ENCODE measurements at places on chromosomes 11 and 22. TPM values are rescaled to one million over a fixed set of nuclear protein-coding genes. Genes with fewer than 3 reads are reported as not detected.

Gene RAB38
- 5.2 TPM for total RNA-seq

Gene MIOX
- 3.5 TPM for total RNA-seq

Gene TRAPPC4
- total RNA-seq, result 82.6 TPM

GRCh38 chr11:122664188-122664587, 8.7 kb downstream of the UBASH3B start:
- no peak for DNase-seq

DNA sequence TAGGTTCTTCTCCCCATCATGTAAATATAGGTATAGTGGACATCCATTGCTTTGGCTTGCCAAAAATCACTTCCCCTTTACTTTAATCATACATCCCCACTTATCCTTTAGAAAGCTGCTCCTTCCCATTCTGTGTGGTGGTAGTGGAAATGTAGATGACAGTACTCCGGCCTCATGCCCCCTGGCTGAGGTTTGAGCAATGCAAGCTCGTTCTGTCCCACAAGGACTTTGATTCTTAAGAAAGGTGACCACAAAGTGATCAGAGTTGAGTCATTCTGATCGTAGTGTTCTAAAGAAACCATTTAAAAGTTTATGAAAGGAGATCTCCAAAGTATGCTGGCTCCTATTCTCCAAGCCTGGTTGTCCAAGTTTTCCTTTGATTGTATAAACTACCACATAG, 10.9 kb downstream of the TUG1 start:
- no peak for DNase-seq

- peak; percentile 89 for DNase-seq
Measured at GRCh38 chr22:19629720-19630419, 84.4 kb upstream of the SEPTIN5 start.

- no peak for DNase-seq
Measured at GRCh38 chr22:30301995-30302809, 12.9 kb upstream of the CASTOR1 start.

DNA sequence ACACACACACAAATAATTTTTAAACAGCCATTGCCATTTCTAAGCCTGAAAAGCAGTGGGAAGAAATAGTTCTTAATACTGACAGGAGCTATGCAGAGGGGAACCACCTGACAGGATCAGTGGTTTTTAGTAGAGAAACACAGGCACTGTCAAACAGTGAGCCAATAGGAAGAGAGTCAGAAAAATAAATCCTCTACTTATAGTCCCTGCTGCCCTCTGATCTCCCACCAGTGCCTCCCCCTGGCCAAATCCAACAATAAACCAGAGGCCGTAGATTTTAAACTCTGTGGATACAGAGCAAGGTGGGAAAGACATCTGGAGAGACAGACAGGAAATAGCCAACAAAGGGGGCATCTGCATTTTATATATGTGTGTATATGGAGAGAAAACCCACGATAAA, 7.9 kb upstream of the OR56B4 start:
- no peak for DNase-seq

DNA sequence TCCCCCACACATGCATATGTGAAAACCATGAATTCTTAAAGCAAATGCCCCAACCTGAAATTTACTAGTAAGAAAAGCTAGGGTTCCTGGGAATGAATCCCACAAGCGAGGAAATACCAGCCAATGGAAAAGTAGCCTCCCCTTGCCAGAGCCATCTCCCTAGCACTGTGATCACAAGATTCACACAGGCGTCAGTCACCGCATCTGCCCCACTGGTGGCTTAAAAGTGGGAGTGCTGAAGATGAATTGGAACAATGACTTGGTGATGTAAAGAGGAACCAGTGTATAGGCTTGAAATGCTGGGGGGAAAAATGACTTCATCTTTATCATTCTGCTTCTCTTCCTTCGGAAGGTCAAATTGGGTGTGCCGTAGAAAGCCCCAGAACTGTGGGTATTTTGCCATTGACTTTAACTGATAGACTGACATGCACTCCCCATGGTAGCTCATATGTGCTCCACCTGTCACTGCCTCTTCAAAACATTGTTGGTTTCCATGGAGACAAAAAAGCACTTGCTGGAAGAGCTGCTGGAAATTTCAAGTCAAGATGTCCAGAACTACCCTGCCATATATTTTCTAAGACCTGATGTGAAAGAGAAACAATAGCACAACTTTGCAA, 19.2 kb upstream of the ASPHD2 start:
- no peak for DNase-seq

Gene GPR83
- total RNA-seq, result 0.28 TPM

GRCh38 chr11:60389279-60389910, 6.9 kb upstream of the MS4A14 start:
- DNase-seq, result no peak

- DNase-seq, result peak; percentile 50
Measured at GRCh38 chr22:27990879-27991278, 71.8 kb upstream of the PITPNB start.

GRCh38 chr11:13983081-13983751, 20.7 kb downstream of the SPON1 start:
- DNase-seq, result peak; percentile 79

DNA sequence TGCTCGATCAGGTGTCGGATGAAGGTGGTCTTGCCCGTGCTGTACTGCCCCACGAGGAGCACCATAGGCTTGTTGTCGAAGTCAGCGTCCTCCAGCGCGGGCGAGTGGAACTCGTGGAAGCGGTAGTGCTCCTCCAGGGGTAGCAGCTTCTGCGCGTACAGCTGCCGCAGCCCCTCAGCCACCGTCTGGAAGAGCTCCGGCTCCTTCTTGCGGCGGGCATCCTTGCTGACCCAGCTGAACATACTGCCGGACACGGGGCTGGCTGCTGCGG, 263 bp downstream of the EHD1 start:
- no peak for DNase-seq

GRCh38 chr22:19121631-19122142, 525 bp downstream of the DGCR2 start:
- DNase-seq, result peak; percentile 51

DNA sequence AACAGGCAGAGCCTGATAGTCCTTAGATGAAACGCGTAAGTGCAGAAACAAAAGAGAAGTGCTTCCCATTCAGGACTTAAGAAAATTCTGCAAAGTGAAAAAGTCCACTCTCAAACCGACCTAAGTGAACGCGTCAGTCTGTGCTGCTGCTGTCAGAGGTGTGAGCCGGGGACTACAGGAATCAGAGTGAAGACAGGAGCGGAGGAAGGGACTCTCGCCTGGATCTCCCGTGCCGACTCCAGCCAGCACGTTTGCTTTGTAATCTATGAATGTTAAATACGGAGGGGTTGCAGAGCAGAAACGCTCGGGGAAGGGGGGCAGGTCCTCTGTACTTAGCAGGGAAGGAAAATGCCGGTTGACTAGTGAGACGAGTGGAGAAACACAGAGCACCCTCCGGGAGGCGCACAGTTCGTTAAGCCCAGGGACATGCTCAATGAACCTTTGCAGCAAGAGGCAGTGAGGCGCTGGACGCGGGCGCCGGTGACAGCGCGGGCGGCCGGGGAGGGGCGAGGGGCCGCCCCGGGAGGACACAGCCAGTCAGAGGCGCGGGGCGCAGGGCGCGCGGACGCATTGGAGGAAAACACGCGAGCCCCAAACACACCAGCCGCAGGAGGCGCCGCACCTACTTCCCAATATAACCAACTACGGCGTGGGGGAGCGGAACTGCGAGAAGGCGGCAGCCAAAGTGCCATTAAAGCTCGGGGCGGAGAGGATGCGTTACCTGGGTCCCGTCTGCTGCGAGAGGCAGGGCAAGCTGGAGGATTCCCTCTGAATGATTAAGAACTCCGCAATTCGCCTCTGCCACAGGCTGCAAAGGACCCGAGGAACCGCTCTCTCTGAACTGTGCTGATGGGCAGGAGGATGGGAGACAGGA, at the start of gene CNTN5:
Gene CNTN5 (plus strand): TSS at position 598 of the 874 bp plus-strand sequence.
- peak; percentile 94 for DNase-seq

Gene OR2D2
- 0.60 TPM for total RNA-seq

- no peak for DNase-seq
Measured at GRCh38 chr11:79117488-79117887, 323.3 kb downstream of the TENM4 start.

DNA sequence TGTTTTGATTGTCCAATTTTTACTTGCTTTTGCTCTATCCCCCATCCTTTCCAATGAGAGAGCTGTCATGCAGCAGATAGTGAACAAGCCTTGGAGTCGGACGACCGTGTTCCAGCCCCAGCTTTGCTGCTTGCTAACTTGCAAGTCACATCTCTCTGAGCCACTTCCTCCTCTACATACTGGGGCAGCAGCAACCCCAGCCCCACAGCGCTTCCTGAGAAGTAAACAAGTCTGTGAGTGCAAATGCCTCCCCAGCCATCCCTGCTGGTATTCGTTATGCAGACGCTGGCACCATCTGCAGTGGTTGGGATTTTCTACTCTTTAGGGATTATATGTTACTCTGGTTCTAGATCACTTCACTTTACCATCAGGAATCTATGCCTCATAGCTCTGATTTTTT, 35.0 kb downstream of the TPBGL start:
- DNase-seq, result no peak

Gene SART1
- 48.6 TPM for total RNA-seq

DNA sequence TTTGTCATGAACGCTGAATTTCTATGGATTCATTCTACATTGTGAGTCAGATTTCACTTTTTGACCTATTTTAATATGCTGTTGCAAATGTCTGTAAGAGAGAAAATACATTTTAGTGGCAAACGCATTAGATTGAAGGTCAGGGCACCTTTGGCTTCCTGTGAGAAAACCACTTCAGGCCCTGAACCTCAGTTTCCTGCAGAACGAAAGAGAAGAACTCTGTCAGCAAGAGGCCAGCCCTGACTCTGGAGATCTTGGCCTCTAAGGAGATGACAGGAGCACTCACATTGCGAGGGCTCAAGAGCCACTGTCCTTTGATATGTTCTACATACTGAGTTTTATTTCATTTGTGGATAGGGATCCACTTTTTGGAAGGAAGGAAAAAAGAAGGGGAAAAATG, 83.6 kb downstream of the KCNJ1 start:
- no peak for DNase-seq

Gene C1QTNF6
- total RNA-seq, result 8.0 TPM

- no peak for DNase-seq
Measured at GRCh38 chr11:64544616-64545296, 46.3 kb upstream of the SLC22A12 start.

Gene CNGA4
- total RNA-seq, result 0.22 TPM

DNA sequence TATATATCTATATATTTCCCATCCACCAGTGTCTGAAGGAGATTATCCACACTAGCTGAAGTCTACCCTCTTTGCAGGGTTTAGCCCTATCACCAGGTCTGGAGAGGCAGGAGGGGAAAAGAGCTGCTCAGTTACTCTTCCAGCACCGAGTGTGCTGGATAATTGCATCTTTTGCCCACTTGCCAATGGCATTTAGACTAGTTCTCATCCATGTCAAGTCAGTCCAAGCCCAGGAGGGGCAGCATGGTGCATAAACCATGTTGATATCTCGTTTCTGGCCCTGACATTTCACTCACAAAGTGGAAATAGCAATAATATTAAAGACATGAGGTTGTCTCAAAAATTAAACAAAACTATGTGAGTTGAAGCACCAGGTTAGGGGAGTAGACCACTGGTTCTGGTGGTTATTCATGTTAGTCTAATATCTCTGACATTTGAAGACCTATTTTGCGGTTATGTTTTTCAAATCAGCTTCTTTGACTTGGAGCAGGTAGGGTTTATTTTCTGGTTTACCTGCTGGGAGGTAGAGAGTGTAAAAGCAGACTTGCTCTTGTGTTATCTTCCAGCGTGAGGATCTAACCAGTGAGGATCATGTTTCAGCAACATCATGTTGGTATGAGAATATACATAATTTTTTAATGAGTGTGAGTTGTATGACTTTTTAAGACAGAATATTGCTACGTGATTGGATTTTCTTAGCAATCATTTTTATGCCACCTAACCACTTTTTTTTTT, 273.2 kb upstream of the KIRREL3 start:
- DNase-seq, result no peak

Gene MS4A3
- total RNA-seq, result not detected

DNA sequence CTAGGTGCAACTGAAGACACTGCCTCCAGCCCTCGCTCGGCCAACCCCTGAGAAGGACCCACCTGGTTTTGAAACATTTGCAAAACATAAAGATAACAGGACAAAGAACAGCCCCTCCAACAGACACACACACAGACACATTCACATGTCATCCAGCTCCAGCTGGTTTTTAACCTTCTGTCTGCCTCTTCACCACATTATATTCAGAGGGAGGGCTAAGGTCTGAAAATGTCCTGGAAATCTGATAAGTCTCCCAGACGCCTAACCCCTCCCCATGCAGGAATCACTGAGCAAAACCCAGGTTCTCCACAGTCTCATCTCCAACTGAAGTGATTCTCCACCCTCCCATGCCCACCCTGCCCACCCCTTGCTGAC, 29.4 kb downstream of the PACSIN2 start:
- DNase-seq, result no peak

Gene DEUP1
- total RNA-seq, result 0.57 TPM

- no peak for DNase-seq
Measured at GRCh38 chr22:35375526-35375925, 5.4 kb upstream of the HMOX1 start.

DNA sequence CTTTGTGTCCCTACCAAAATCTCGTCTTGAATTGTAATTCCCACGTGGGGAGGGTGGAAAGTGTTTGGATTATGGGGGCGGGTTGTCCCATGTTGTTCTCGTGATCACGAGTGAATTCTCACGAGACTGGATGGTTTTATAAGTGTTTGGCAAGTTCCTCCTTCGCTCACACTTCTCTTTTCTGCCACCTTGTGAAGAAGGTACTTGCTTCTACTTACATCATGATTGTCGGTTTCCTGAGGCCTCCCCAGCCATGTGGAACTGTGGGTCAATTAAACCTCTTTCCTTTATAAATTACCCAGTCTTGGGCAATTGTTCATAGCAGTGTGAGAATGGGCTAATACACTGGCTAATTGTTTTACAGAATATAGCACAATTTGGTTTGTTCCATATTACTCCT, 326.3 kb downstream of the GRM5 start:
- DNase-seq, result no peak
